ENCODE measurements at places on chromosomes 1 and 21.

GRCh38 chr1:83998498-83999315 lies at the start of gene TTLL7:
TSS of gene TTLL7 (minus strand) at chr1:83999132. CDS start at chr1:83952211, 46,921 bp downstream.
- no peak for DNase-seq

DNA sequence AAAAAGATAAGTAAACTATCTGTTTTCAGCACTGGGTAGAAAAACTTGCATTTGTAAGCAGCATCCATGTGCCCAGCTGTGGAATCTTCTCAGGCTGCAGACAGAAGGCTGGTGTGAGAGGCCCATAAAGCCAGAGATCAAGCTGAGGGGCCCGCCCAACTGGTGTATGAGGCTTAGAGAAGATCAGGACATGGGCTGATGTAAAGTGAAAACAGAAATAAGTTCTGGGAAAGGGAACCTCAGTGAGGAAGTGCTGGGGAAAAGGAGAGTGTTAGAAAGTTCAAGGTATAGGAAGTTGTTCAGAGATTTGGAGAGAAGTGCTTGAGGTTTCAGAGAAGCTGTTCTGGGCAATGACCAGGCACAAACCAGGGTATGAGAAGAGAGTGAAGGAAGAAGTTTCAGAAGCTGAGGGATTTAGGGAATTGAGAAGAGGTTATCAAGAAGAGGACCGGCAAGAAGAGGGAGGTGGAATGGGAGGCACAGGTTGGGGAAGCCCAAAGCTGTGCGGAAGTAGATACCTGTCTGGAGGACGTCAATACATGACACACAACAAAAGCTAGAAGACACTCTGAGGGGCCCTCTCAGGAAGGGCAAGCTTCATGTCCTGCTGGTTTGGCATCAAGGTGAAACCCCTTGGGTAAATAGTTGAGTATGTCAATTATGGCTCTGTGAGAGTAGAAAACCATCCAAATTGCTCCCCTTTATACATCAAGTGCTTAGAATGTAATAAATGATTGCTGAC lies 2.7 kb upstream of the CD5L start:
- DNase-seq = no peak

GRCh38 chr1:17646444-17647280 lies 107.2 kb downstream of the ARHGEF10L start:
- DNase-seq = no peak

GRCh38 chr1:21511579-21512522 lies 2.6 kb downstream of the ALPL start:
- DNase-seq = no peak

DNA sequence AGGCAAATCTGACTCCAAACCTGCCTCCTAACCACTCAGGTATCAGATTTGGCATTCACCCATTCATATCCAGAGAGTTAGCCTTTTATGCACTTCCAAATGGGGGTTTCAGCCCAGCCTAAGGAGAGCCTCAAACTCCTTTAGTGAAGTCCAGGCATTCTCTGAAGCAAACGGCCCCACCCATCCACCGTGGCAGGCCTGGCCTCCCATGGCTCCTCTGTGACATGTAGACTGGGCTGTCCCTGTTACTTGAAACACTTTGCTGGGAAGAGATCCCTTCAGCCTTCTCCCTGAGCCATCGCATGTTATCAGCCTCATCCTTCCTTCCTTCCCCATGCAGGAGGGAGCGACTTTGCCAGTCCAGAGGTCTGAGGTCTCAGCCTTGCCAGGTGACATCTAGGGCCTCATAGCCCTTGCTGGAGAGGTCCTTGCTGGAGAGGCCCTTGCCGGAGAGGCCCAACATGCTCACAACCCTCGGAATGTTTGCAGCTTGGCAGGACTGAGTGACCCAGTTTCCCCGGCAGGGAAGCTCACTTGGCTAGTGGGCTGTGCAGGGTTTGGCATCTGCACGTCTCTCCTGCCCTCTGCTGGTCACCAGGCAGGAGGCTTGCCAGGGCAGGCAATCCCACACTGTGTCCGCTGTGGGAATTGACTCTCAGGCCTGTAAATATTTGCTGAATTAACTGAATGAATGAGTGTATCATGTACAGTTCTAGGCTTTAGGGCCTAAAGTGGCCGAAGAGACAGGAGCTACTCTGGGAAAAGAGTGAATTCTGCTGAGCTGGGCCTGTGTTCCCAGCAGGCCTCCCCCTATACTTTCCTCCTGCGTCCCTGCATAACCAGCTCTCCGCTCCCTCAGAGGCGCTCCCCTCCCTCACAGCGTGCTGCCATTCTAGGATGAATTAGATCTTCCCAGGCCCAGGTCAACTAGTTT lies 26.7 kb upstream of the RBM15 start:
- peak; percentile 62 for DNase-seq

DNA sequence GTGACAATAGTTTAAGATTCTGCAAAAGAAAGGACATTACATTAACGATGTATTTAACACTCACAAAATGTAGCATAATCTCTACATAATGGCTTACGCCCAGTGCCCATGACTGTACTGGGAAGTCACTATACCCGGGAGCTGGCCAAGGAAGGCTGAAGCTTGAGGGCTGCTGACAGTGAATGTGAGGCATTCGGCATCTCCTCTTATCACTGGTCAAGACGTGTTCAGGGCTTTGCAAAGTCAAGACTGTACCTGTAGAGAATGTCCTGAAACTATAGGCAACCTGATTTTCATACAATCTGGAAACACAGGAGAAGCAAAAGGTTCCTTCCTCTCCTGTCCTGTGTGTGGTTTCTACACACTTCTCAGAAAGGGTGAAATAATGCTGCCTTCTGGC lies 12.7 kb upstream of the IFNGR2 start:
- no peak for DNase-seq

DNA sequence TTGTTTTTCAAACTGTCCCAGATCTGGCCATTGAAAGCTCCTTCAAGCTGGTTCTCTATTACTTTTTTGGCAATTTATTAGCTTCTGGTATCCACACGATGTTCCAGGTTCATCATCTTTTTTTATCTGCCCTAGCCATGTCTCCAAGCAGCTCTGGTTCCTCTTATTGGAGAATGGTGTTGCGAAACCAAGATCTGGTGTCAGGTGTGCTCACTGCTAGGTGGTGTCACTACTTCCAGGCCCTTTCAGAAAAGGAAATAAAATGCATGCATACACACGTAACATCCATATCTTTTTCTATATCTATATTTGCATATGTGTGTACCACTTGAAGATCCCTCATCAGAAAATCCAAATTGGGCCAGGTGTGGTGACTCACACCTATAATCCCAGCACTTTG lies 53.3 kb downstream of the GATAD2B start:
- DNase-seq = no peak

GRCh38 chr1:219120624-219121544 lies 52.8 kb upstream of the LYPLAL1 start:
- DNase-seq = peak; percentile 91

DNA sequence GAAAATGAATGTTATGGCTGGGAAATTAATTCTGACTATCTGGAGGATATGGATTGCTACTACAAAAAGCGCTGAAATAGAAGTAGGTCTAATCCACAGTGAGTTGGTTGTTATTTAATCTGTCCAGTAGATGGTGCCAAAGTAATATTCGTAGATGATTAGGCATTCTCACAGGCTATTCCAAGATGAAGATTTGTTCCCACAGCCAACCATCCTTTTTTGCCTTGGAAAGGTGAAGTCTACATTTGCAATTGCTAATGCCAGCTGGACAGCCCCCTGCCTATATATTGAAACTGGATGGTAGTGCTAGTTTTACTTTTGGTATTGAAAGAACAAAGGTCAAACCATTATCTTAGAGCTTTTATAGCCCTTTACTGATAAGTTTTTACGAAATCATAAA lies 43.8 kb downstream of the RBM11 start:
- DNase-seq = no peak

- DNase-seq = no peak
These were observed 39.5 kb downstream of the TMEM51 start for GRCh38 chr1:15192916-15193550.

DNA sequence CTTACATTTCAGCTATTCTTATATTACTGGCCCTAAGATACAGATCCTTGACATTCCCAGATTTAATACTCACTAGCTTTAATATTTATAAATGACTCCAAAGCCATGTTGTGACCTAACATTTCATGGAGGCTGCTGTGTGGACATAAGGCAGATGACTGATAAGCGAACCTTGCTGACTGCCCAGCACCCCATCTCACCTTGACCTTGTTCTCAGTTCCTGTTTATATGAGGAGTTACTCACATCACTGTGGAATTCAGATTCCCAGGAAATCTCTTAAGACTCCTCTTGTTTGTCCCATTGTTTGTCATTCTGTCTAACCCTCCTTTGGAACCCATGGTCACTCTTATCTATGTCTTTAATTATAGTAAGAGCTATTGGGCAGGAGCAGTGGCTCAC lies 21.9 kb downstream of the RAB3B start:
- no peak for DNase-seq

DNA sequence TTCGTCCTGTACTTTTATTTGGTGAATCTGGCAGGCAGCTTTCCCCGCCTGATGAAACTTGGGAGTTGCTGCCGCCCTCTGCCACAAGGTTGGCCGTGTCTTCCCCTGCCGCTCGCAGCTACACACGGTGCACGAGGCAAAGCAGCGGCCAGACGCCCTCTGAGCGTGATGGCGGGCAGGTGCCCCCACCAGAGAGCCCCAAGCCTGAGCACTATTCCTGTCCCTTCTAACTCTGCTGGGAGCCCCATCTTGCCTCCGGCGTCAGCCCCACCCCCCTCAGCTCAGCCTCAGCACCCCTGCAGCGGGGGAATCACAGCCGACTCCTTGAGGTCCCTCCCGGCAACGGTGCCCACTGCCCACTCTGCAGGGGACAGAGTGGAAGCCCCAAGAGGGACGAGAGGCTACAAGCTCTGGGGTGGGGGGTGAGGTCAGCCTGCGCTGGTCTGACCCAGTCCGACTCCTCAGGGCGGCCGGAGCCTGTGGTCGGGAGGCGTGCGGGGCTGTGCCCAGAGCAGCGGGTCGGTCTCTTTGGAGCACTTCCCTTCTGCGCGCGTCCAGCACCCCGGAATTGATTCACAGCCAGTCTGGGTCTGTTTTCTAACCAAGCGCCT lies 41.3 kb downstream of the RIPK4 start:
- DNase-seq = no peak
